ENCODE measurements at places on chromosomes 4 and X. TPM values are rescaled to one million over a fixed set of nuclear protein-coding genes. Genes with fewer than 3 reads are reported as not detected.

Gene KLF8
- 6.0 TPM for total RNA-seq

Gene EDA
- 0.26 TPM for total RNA-seq

Gene BRS3
- not detected for total RNA-seq

Gene GUCY2F
- under 0.01 TPM for total RNA-seq

Gene LNX1
- 1.6 TPM for total RNA-seq

Gene PLAC8
- 4.4 TPM for total RNA-seq

Gene PRAF2
- total RNA-seq: 1.7 TPM

Gene GABRQ
- under 0.01 TPM for total RNA-seq

Data from bronchial epithelial cell (primary cell).